ENCODE measurements at places on chromosomes 2 and 18.

GRCh38 chr2:40218679-40219078 is 233.2 kb downstream of the SLC8A1 start:
- DNase-seq: no peak

- DNase-seq: no peak
These were observed 33.3 kb downstream of the PRKCE start for GRCh38 chr2:45684756-45685155.

- no peak for DNase-seq
These were observed 15.7 kb downstream of the GPR35 start for GRCh38 chr2:240640939-240641338.

DNA sequence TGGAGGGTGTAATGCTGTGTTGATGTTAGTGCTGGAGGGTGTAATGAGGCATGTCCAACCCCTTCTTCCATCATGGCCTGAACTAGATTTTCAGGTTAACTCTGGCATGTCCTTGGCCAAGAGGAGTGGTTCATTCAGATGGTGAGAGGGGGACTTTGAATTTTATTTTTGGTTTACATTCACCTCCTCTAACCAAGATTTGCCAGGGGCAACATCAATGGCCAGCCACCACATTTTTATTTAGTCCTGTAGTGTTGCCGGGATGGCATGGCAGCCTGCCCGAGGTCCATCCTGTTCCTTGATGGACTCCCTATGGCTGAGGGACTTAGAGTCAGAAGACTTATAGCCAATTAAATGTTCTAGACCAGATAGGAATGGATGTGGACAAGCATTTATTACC is 484.6 kb upstream of the HS6ST1 start:
- DNase-seq: no peak

DNA sequence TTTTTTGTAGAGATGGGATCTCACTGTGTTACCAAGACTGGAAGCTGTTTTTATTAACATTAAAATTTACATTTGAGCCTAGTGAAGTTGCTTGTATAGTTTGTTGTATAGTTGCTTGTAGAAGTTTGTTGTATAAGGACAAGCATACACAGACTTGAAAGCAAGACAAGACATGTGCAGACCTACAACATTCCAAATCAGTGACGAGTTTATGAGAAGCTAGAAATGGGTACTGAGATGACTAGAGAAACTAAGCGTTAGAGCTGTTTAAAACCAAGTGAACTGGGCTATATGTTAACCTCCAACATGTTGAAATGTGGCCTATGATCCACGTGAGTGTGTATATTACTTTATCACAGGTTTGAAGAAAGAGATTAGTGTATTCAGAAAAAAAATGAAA is 39.1 kb downstream of the ABCB11 start:
- no peak for DNase-seq

GRCh38 chr18:57440331-57441070 is 5.3 kb downstream of the ONECUT2 start:
- DNase-seq: no peak

- no peak for DNase-seq
These were observed 93.8 kb upstream of the LDAH start for GRCh38 chr2:20916604-20917286.

GRCh38 chr2:57701391-57701791 is 345.2 kb upstream of the VRK2 start:
- no peak for DNase-seq

- DNase-seq: no peak
These were observed 68.6 kb downstream of the STEAP3 start for GRCh38 chr2:119292226-119292625.

- DNase-seq: no peak
These were observed 4.6 kb upstream of the LAMA3 start for GRCh38 chr18:23684515-23685197.

DNA sequence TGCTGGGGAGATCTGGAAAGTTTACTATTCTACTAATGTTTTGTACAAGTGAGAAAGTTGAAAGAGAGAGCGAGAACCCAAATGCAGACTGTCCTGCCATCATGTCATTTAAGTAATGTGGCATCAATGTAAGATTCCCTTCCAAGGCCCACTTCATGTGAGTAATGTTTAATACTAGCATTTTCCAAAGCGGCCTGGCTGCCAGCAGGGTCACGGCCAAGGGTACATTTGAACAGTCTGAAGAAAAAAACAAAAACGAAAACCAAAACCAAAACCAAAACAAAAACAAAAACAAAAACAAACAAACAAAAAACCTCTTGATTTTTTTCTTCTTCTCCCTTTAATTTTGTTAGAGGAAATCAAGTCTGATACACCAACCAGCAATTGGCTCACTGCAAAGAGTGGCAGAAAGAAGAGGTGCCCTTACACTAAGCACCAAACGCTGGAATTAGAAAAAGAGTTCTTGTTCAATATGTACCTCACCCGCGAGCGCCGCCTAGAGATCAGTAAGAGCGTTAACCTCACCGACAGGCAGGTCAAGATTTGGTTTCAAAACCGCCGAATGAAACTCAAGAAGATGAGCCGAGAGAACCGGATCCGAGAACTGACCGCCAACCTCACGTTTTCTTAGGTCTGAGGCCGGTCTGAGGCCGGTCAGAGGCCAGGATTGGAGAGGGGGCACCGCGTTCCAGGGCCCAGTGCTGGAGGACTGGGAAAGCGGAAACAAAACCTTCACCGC is 2.2 kb downstream of the HOXD10 start:
- no peak for DNase-seq

- no peak for DNase-seq
These were observed 128.8 kb downstream of the ZNF521 start for GRCh38 chr18:25223211-25223610.

DNA sequence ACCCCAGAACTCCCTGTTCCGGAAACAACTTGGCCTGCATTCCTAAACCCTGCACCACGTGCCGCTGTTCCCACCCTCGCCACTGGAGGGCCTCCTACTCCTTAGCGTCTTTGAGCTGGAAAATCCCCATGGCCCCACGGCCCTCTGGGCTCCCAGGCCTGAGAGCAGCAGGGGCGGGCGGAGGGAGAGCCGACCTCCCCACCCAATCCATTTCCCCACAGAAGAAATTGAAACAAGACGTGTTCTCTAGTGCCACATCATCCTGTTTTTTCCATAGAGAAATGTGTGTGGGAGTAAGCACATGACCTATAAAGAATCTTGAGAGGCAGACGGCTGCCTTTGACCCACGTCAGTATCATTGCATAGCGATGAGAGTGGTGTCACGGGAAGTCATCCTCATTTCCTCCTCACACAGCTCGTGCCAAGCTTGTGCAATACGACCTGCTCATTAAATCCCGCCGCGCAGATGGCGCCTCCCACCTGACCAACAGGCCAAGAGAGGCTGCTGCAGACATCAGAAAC is 79.2 kb downstream of the LAMA1 start:
- DNase-seq: no peak

GRCh38 chr2:179518830-179519229 is 254.2 kb upstream of the SESTD1 start:
- no peak for DNase-seq

- no peak for DNase-seq
These were observed 88.5 kb downstream of the RAB3GAP1 start for GRCh38 chr2:135140606-135141005.

DNA sequence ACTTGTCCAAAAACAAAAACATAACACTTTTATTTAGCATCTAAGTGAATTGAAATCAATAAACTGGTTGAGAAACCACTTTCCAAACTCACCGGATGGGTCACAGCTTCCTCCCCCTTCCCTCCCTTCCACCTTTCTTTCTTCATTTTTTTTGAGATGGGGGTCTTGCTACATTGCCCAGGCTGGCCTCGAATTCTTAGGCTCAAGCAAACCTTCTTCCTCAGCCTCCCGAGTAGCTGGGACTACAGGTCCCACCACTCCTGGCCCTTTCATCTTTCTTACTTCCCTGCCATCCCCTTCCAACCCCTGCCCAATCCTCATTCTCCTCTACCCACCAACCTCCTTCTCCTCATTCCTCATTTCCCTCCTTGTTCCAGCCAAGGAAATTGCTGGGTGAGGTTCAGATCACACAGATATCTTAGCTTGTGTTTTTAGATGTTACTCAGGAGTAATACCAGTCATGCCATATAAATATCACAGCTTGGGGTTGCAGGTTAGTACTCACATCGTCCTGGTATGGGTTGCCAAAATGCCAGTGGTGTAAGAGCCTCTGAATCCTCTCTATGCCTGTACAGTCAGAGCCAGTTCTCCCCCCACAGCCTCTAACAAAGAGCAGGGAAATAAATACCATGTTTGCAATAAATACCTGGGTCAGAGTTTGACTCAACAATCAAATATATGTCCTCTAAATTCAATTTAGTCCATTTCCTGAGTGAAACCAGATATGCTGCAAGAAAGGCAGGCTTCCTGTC is 132.7 kb upstream of the NDUFV2 start:
- no peak for DNase-seq

DNA sequence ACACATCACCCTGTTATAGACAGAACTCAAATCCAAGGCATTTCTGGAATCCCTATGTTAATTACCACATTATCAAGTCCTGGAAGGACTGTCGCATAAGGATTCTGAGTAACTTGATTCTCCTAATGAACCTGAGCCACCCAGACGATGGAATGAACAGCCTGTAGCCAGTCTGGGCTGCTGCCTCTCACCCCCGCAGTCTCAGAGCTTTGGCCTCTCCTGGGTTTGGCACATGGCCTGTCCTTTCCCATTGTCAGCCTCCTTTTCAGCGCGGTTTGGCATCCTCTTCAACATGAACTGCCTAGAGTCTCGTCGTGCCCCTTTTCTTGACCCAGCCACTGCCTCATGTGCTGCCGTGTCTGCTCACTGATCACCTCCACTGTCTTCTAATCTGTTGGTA is 147.6 kb downstream of the SLC8A1 start:
- DNase-seq: no peak

DNA sequence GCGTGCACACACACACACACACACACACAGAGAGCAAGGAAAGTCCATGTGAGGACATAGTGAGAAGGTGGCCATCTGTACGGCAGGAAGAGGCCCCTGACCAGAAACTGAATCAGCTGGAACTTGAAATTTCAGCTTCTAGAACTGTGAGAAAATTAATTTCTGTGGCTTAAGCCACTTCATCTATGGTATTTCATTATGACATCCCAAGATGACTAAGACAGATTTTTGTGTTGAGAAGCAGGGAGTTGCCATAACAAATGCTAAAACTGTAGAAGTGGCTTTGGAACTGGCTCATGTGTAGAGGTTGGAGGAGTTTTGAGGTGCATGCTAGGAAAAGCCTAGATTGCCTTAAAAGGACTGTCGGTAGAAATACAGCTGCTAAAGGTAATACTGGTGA is 63.4 kb upstream of the ZBTB7C start:
- DNase-seq: no peak

DNA sequence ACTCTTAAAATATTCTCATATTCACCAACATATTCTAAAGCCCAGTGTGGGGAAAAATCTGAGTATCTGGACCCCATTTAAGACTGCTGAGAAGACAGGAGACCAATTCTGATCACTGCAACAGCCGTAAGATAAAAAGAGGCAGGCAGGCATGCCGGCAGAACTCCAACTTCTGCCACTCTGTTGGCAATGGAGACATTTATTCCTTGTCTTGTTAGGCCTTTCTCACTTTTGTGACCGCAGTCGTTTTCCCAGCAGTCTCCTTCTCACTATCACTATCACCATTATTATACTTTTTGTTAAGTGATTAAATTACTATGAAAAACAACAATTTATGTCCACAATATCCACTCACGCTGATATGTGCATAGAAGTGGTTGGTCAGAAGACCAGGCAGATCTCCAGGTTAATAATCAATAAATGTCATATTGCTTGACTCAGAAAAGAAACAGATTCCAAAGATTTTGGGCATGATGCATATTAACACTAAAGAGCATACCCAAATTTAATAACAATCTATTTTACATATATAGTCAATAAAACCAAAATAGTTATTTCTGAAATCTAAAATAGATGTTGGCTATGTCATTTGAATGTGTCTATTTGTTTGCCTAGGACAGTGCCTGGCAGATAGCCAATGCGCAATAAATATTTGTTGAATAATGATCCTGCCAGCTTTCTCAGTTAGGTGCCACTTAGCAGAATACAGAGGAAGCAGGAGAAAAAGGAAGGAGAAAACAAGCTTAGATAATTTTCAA is 38.2 kb downstream of the SESTD1 start:
- DNase-seq: no peak

- no peak for DNase-seq
These were observed 38.8 kb downstream of the LIMS1 start for GRCh38 chr2:108573061-108573460.

- DNase-seq: no peak
These were observed 113.3 kb downstream of the NOL10 start for GRCh38 chr2:10576456-10576855.

GRCh38 chr2:21469564-21469963 is 345.8 kb downstream of the TDRD15 start:
- DNase-seq: no peak

DNA sequence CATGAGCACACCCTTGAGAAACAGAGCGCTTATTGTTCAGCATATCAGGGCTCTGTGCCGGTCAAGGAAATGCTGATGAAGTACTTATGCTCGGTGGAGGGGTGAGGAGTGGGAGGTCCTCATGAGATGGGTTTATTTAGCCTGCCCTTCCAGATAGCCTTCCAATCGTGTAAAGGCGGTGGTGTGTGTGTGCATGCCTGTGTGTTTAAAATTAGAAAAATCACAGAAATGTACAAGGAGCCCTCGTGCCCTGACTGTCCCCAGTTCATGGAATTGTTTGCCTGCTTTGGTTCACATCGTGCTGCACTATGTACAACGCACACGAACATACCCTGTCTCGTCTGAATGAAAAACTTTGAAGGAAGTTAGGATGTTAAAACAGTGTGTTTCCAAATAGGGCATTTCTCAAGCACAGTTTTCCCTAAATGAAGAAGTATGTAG is 158.6 kb downstream of the AQP4 start:
- no peak for DNase-seq

DNA sequence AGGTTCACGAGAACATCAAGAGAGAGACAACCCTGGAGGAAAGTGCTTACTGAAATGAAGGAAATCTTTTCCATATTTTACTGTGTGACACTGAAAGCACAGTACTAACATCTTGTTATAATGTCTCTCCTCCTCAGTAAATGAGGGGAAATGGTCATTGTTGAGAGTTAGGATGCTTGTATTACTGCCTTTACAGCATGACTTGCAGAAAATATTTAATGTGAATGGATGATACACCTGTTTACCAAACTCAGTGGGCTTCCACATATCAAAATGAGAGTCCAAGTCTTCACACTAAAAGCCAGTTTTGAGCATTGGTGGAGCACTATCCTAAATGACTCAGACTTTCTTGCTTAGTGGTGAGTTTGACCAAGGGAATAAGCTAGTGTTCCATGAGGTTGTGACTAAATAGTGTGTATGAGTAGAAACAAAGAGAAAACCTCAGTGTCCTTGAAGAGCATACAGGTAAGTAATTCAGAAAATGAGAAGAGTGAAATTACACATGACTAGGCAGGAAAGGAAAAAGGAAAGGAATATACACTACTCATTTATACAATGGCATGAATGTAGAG is 930.7 kb upstream of the CELF4 start:
- no peak for DNase-seq
